ENCODE measurements at places on chromosomes 6 and 20.

- no peak for DNase-seq
These were observed 52.6 kb downstream of the GPR63 start for GRCh38 chr6:96784650-96785049.

- no peak for DNase-seq
These were observed 42.5 kb downstream of the HMGCLL1 start for GRCh38 chr6:55536391-55536956.

GRCh38 chr6:27668442-27669294 is 195.8 kb upstream of the ZNF184 start:
- DNase-seq: peak; percentile 89

DNA sequence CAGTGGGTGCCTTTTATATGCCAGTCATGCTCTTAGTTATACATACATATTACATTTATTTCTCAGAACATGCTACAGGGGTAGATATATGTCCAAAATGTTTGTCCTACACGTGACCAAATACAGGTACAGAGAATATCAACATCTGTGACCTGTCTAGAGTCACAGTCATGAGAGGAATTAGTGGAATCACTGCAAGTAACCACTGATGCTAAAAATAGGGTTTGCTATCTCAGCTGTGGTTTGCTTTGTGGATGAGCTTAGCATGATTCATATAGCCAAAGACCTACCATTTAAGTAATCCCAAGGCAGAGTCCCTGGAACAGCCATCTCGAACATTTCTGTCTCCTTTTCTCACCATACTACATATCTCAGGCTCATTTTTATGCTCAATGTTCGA is 32.3 kb downstream of the GSTA3 start:
- DNase-seq: no peak

DNA sequence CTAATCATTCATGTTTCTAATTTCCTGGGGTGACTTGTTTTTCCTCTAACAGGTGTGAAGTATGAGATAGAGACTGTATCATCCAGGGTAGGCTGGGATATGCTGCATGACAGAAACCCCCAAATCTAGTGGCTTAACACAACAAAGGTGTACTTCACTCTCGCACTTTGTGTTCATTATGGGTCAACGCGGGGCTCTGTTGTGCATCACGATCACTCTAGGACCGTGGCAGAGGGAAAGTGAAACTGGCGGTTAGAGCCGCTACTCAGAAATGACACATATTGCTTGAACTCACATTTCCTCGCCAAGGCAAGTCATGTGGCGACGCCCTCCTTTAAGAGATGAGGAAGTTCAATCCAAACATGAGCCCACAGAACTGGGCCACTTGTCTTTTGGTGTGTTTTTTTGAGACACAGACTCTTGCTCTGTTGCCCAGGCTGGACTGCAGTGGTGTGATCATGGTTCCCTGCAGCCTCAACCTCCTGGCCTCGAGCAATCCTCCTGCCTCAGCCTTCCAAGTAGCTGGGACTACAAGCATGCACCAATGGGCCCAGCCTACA is 41.3 kb downstream of the PCNA start:
- DNase-seq: peak; percentile 98

DNA sequence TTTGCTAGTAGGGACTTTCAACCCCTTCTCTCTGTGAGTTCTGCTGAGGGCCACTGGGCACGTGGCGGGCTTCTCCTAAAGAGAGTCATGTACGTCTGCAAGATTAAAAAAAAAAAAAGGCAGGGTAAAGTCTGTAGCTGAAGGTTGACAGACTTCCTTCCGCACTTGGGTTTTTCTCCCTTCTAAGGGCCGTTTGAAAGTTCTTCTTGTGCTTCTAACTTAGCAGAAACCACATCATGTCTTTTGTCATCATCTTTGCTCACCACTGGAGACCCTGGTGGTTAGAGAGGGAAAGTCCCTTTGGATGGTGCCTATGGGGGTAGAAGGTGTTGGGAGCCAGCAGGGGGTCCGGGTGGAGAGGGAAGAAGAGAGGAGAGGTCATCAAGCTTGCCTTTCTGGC is 31.4 kb downstream of the PRDM1 start:
- DNase-seq: peak; percentile 56

GRCh38 chr6:132927713-132928112 is 113.3 kb downstream of the RPS12 start:
- no peak for DNase-seq

DNA sequence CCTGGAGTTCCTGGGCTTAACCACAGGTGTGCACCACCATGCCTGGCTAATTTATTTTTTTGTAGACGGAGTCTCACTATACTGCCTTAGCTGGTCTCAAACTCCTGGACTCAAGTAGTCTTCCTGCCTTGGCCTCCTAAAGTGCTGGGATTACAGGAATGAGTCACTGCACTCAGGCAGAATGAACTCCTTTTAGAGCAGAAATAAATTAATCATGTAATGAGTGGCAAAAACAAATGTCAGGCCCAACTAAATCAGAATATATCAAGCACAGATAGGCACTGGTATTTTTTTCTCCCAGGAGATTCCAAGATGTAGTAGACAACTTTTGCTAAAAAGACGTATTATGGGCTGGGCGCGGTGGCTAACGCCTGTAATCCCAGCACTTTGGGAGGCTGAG is 2.6 kb downstream of the RPS10 start:
- DNase-seq: no peak

- DNase-seq: no peak
These were observed 207.5 kb upstream of the ADGRB3 start for GRCh38 chr6:68427630-68428029.

- DNase-seq: no peak
These were observed 40.7 kb downstream of the CPXM1 start for GRCh38 chr20:2759603-2760296.

- DNase-seq: no peak
These were observed 69.1 kb upstream of the TOP1 start for GRCh38 chr20:40959325-40960092.

GRCh38 chr20:47727909-47728361 is 57.3 kb downstream of the SULF2 start:
- DNase-seq: no peak

GRCh38 chr6:13248053-13248452 is 80.3 kb downstream of the TBC1D7 start:
- DNase-seq: no peak

GRCh38 chr6:25596928-25597818 is 54.8 kb upstream of the SCGN start:
- no peak for DNase-seq

DNA sequence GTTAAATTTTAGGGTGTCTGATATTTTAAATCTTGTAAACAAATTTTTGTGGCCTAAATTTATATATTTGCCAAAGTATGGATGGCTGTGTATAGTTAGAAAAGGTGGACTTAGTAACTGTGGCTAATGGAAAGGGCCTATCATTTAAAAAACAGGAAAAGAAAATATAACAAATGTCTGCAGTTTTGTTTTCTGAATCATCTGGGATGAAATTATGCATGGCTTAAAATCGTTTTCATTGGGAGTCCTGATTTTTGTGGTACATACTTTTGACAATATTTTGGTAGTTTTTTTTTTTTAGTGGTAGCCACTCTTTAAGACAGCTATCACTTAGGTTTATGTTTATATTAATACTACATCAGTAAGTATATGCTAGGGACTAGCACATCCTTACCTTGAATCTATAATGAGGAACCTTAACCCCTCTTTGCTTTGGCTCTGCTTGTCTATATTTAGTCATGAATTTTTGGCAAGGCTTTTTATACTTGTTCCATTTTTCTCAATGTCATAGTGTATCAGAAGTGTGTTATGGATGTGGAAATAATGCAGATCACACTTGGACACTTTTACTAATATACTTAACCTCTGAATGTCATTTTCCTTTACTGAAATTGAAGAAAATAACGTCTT is 5.6 kb downstream of the ARID1B start:
- DNase-seq: no peak

- peak; percentile 57 for DNase-seq
These were observed 10.5 kb downstream of the SYNGAP1 start for GRCh38 chr6:33430334-33430733.

DNA sequence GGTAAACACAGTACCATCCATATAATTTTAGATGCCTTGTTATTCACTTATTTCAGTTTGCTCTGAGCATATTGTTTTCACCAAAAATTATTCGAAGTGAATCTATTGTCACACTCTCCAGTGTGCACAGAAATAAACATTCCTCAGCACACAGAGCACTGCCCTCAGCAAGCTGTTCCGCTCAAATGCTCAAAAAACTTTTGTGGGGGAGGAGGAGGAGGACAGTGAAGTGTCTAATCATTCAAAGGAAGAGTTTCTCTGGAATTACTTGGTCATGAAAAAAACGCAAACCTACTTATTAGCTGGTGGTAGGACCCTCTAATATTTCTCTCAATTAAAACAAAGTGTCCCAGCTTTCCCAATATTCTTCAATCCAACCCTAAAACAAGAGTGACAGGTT is 88.3 kb downstream of the DTNBP1 start:
- DNase-seq: no peak

- DNase-seq: no peak
These were observed 64.5 kb downstream of the CDC5L start for GRCh38 chr6:44451803-44452695.

DNA sequence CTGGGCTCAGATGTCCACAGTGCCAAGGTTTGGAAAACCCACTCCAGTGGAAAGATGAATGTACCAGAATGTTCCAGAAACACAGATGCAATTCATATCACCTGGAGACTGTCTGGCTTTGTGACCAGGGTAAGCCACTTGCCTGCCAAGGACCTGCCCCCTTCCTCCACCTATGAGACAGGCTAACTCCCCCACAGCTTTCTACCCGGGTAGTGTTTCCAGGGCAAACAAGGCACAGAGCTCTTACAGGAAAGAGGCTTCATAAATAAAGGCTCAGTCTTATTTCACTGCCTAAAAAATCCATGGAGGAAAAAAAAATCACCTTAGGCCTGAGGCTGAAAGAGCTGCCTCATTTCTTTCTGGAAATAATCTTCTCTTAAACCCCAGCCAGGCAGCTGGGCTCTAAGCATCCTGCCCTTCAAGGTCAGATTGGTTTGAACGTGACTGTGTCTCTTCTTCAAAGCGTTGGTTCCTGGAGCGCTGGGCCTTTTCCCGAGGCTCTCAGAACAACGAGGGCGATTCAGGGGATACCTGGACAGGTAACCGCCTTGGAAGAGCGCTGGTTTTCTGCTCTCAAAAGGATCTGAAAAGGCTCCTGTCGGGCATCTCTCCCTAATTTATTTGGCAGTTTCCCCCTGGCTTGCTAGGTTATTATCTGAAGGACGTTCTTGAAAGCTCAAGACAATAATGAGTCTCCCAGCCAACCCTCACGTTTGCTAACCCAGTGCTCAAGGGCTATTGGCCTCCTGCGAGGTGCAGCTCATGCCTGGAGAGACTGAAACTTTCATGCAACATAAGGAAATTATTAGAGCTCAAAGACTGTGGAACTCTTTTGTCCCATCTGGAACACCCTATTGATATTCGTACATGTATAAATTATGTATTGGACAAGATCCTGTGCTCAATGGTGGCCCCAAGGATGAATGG is 199.2 kb upstream of the PMEPA1 start:
- no peak for DNase-seq

DNA sequence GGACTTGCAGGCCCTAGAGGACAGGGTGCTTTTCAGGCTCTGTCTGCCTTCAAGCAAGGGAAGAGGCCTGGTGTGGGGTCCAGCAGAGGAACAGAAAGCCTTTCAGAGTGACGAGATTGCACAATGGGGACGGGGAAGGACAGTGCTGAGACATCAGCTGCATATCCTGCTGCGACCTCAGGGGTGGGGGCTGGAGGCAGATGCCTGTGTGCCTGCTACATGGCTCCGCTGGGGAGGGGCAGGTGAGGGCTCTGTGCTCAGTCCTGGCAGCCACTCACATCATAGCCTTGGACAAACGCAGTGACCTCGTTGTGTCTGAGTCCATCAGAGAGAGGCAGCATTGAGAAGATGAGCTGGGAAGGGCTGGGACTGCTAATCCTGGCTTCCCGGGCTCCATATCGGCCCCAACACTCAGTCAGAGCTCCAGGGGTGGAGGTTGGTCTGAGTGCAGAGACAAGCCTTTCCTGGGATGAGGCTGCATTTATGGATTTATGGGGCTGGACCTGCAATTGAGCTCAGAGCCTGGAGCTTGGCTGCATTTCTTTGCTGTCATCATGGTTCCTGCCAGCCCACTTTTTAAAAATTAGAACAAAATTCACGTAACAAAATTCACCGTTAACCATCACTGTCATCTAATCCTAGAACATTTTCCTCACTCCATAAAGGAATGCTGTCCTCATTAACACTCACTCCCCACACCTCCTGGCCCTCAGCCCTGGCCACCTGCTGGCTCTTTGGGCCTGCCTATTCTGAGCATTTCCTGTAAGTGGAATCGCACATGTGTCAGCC is 196.9 kb upstream of the SLC24A3 start:
- DNase-seq: no peak

DNA sequence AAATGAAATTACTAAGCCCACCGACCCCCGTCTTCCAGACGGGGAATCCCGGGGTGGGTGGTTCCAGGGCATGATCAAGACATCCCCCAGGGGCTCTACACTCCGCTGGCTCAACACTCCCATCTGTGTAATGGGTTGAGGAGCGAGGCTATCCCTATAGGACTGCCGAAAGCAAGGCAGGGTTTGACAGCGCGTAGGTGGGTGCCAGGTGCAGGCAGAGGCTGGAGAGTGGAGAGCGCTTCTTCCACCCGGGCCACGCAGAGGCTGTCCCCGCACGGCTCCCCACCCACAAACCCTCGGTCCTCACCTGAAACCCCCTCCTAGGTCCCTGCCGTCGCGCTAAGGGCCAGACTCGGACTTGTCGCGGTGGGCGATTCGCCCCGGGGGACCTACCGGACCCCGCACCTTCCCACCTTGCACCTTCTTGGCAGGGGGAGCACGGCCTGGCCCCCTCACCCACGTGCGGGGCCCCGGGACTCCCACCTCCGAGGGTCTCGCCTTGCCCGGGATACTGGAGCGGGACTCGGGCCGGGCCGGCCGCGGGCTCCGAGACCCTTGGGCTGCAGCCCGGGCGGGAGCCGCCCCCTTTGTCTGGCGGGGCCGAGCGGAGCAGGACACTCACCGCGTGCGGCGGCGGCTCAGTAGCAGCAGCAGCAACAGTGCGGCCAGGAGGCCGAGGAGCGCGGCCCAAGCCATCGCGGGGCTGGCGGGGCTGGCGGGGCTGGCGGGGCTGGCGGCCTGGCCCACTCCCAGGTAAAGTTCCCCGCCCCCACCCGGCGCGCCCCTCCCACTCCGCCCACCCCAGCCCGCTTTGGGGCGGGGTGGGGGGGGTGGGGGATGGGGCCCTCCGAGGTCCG is at the start of gene PTGIS:
Gene PTGIS (minus strand): TSS at position 717 of the 857 bp plus-strand sequence. CDS start 21 bp downstream, at position 696.
- no peak for DNase-seq

- DNase-seq: peak; percentile 35
These were observed 41.1 kb upstream of the OSTM1 start for GRCh38 chr6:108115598-108116058.

DNA sequence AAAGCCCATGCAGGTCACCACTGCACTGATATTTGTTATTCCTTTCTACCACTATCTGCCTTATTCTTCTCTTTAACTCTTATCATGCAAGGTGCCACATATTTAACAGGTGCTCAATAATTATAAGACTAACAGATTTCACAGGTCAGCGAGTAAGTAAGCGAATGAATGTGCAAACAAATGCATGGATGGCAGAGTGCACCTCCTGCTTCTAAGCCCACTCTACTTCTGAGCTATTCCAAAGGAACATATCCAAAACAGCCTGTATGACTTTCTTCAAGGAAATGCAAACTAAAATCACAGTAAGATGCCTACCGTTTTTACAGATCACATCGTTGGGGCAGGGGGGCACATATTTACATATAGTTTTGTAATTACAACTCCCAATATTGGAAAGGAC is 71.3 kb downstream of the ZMYND8 start:
- DNase-seq: no peak

GRCh38 chr6:1066449-1067090 is 245.3 kb upstream of the FOXQ1 start:
- no peak for DNase-seq
